ENCODE measurements at places on chromosomes 12 and 14.

GRCh38 chr12:81137801-81138200 is 59.9 kb downstream of the ACSS3 start:
- DNase-seq: no peak

DNA sequence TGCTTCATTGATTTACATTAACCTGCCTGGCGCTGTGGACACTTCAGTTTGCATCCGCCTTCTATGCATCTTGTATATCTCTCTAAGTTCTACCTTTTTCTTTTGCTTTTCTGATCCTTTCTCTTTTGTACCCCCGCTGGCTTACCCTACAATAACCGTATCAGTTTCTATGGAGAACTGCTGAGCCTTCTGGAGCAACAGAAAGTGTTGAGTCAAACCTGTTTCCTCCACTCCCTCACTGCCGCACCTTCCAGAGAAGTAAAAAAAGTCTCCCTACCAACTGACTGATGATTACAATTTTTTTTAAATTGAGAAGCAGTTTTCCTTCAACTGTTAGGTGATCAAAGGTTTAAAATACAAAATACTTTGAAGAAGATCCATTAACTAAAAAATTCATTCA is 17.4 kb downstream of the EXD2 start:
- no peak for DNase-seq

- no peak for DNase-seq
Measured at GRCh38 chr12:57151741-57152630, 4.6 kb upstream of the LRP1-AS start.

GRCh38 chr14:48568252-48568651 is 892.8 kb upstream of the MDGA2 start:
- no peak for DNase-seq

DNA sequence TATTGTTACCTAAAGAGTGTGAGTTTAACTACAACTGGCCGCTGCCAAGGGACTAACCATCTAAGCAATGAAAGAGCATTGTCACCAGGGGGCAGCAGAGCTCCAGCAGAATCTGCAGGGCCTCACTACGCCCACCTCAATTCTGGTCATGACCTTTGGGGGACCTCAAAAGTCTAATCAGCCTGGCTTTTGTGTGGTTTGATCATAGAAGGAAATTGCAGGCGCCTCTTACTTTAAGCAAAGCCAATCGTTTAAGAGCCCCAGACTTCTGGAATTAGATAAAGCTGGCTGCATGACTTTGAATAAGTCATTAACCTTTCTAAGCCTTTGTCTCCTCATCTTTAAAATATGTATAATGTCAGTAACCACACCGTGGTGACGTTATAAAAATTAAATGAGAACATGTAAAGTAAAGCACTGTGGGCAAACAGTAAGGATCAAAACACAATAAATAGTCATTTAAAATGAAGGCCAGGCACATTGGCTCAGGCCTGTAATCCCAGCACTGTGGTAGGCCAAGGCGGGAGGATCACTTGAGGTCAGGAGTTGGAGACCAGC is 58.6 kb downstream of the TBX3 start:
- peak; percentile 18 for DNase-seq

GRCh38 chr12:22287776-22288621 is 46.5 kb downstream of the ST8SIA1 start:
- DNase-seq: peak; percentile 18

- no peak for DNase-seq
Measured at GRCh38 chr14:53325176-53325806, 172.2 kb upstream of the DDHD1 start.
